GM04503 (cell line): ENCODE measurements at places on chromosomes 2 and 18.

DNA sequence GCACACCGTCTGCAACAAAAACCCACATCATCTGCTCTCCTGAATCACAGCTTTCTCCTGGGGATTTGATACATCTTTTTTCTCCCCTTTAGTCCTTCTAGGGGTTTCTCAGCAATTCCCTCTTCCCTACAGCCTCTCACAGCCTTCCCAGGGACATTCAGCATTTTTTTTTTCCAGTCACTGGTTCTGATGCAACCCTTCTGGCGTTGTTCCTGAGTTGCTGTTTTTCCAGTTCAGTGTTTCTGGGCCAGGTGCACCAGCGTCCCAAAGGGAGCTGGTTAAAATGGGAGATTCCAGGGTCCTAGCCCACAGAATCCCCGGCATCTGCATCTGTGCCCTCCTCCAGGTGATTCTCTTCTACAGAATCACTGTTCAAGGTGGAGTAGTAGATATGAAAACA, 36.1 kb downstream of the ADCY3 start:
- DNase-seq = no peak

DNA sequence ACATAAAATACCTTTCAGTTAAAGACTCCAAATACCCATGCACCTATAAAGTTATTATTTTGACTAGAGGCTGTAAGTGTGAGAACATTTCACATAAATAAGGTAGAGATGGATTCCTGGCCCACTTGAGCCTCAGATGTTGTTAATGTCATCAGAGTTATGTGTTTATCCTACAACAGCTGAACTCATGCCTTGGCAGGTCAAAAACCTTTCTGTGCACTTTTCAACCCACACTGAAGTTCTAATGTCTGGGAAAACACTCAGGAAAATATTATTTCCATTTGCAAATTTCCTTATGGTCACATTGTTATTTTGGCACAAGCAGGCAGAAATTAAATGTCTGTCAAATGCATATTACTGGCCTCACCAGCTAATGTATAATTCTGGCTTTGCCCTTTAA, 209.2 kb downstream of the LNPK start:
- DNase-seq = no peak

DNA sequence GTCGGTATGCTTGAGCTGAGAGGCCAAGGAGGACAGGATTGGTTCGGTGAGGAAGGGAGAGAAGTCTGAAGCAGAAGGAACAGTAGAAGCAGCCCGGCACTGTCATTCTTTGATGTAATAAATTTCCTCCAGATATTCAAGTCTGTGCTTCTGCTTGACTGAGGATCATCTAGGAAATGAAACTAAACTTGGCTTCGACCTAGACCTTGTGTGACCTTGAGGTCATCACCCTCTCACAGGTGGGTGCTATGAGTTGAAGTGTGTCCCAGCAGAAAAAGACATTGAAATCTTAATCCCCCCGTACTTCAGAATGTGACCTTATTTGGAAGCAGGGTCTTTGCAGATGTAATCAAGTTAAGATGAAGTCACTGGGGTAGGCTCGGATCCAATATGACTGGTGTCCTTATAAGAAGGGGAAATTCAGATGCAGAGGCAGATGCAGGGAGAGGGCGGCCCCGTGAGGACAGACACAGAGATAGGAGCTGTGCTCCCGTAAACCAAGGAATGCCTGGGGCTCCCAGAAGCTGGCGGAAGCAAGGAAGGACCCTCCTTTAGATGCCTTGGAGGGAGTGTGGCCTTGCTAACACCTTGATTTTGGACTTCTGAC, 49.0 kb downstream of the PRKCE start:
- DNase-seq = no peak

GRCh38 chr18:45998244-45998643, 31.1 kb upstream of the EPG5 start:
- DNase-seq = no peak

DNA sequence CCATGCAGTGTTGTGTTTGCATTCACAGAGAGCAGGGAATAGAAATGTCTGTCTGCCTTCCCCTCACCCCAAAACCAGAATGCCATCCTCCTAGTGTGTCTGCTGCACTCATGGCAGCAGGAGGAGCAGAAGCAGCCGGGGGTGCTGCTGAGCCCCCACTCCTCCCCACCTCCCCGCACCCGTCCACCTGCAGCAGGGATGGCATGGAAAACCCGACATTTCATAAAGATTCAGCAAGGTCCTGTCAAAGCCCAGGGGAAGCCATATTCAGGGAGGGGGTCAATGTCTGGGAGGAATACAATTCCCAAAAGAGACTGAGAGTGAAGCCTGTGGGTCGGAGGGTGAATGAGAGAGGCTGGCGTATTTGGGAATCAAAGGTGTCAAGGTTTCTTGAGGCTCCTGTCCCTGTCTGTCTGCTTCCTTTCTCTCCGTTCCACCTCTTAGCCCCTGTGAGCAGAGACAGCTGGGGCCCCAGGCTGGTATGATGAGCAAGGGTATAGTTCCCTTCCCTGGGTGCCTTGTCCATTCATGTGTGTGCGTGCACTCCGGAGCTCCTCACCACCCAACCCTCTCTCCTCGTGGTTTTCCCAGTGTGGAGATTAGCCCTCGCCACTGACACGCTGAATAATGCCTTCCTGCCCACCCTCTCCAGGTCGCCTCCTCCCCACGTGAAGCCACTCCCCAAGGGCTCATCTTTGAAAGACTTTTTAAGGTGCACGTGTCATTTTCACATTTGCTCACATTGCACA, 133.5 kb upstream of the ZNF236 start:
- DNase-seq = no peak

- DNase-seq = no peak
These were observed 995 bp downstream of the TMEM127 start for GRCh38 chr2:96264656-96265348.

- no peak for DNase-seq
These were observed at the start of gene APCDD1 for GRCh38 chr18:10453806-10454680. TSS of gene APCDD1 (plus strand) at chr18:10454635. CDS start at chr18:10454982, 347 bp downstream.

GRCh38 chr2:11307764-11308415, 36.5 kb downstream of the ROCK2 start:
- DNase-seq = no peak

DNA sequence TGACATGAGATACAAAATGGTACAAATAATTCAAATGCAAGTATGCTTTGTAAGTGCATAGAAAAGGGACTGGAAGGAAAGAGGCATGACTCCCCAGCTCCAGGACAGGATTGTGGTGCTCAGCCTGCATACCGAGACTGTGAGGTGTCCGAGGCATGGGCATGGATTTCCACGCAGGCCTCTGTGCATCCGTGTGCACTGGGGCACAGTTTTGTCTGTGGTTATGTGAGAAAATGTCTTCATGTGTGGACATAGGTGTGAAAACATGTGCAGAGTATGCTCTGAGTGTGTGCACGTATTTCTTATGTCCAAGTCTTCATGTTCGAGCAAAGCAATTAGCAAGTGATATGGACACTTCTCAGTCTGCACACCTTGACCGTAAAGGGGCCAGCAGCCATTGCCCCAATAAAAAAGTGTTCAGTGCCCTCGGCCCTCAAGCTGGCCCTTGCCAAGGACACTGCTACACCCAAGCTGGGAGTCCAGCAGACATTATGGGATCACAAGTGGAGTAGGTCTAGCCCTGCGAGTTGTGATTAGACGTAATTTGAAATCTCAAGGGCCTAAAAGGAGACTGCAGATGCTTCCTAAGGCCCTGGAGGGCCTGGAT, 120.7 kb downstream of the CYP26B1 start:
- no peak for DNase-seq
